ENCODE measurements at places on chromosomes 16 and 17. TPM values are rescaled to one million over a fixed set of nuclear protein-coding genes. Genes with fewer than 3 reads are reported as not detected.

DNA sequence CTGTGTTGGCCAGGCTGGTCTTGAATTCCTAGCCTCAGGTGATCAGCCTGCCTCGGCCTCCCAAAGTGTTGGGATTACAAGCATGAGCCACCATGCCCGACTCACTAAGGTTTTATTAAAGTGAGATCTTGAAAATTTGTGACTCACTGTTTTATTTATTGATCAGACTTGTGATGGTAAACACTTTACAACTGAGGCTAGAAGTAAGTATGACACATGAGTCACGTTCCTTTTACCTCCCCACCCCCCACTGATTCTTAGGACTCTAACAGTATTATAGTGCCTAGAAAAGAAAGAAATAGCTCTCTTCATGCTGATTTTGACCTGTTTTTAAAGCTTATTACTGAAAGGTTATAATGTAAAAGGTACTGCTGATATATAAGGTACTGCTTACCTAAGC lies 160.6 kb downstream of the TANC2 start:
- DNase-seq: no peak

- DNase-seq: no peak
These were observed 12.8 kb upstream of the PRR14 start for GRCh38 chr16:30637944-30638343.

DNA sequence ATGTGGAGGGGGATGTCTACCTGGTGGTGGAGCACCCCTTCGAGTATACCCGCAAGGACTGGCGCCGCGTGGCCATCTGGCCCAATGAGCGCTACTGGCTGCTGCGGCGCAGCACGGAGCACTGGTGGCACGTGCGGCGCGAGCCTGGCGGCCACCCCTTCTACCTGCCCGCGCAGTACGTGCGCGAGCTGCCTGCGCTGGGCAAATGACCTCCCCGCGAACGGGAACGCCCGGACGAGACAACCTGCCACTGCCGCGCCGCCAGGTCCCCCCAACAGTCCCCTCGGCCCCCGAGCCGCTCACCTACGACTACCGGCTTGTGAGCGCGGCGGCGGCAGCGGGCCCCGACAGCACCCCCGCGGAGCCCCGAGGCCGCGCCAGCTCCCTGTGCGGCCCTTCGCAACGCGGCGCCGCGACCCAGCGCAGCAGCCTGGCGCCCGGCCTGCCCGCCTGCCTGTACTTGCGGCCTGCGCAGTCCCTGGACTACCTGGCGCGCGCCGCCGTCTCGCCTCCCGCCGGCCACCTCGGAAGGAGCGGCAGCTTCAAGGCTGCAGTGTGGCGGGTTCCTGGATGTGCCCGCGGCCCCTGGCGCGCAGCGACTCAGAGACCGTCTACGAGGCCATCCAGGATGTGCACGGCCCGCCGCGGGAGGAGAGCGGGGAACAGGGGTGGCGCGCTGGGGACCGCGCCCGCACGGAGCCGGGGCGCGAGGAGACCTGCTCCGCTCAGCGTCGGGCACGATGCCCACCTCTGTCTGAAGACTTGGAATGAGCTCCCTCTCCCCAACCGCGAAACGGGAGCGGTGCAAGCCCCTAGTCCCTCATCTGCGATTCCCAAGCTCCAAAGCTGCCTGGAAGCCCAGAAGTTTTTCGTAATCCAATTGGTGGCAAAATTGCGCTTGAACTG lies 48.7 kb upstream of the AMZ2 start:
- no peak for DNase-seq

DNA sequence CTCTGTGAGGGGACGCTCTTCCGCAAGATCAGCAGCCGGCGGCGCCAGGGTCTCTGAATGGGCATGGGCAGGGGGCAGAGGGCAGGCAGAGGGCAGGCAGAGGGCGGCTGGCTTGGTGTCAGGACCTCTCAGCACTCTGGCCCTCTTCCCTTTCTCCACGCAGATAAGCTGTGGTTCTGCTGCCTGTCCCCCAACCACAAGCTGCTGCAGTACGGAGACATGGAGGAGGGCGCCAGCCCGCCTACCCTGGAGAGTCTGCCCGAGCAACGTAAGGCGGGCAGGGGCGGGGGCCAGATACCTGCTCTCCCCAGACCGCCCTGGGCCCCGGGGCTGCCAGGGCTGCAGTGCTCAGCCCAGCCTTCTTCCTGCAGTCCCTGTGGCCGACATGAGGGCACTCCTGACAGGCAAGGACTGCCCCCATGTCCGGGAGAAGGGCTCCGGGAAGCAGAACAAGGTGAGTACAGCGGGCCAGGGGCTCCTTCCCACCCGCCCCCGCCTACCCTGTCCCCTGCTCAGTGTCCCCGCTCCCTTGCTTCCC lies 4.1 kb downstream of the ELMO3 start:
- no peak for DNase-seq

DNA sequence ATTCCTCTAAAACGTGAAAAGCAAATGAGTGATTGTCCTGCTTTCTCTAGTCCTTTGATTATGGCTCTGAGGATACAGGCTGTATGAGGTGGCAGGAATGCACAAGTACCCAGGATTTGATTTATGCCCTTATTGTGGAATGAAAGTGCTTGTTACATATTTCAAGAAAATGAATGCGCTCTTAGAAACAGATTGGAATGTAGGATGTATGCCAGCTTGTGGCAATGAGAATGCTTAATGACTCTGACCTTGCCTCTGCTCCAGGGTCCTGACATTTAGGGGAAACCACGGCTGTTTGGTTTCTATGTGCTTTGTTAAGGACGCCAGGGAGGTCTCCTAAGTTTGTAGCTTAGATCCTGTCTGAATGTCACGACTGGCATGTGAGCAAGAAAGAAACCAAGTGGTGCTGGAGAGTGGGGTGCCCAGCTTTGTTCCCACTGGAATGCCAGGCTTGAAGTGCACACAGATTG lies 22.0 kb downstream of the PRCD start:
- DNase-seq: peak; percentile 64

DNA sequence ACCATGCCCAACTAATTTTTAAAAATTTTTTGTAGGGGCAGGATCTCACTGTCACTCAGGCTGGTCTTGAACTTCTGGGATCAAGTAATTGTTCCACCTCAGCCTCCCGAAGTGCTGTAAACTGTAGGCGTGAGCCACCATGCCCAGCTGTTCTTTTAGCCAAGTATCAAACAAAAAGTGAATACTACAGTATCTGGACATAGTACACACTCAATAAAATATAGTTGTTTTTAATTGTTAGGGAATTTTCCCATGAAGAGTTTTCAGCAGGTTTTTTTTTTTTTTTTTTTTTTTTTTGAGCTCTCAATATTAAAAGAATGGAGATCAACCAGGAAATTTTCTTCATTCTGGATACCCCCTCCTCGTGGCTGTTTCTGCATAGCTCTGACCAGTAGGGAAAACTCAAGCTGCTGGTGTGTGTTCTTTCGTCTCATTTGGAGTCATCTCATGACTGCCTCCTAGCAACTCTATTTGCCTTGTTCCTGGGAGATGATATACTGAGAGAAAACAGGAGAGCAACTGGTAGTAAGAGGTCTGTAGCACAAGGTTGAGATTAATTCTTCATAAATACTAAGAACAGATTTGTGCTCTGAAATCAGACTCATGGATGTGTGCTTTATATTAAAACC lies 16.5 kb upstream of the PHAF1 start:
- DNase-seq: no peak

- no peak for DNase-seq
These were observed 71.0 kb downstream of the ARHGAP17 start for GRCh38 chr16:24944206-24944605.

DNA sequence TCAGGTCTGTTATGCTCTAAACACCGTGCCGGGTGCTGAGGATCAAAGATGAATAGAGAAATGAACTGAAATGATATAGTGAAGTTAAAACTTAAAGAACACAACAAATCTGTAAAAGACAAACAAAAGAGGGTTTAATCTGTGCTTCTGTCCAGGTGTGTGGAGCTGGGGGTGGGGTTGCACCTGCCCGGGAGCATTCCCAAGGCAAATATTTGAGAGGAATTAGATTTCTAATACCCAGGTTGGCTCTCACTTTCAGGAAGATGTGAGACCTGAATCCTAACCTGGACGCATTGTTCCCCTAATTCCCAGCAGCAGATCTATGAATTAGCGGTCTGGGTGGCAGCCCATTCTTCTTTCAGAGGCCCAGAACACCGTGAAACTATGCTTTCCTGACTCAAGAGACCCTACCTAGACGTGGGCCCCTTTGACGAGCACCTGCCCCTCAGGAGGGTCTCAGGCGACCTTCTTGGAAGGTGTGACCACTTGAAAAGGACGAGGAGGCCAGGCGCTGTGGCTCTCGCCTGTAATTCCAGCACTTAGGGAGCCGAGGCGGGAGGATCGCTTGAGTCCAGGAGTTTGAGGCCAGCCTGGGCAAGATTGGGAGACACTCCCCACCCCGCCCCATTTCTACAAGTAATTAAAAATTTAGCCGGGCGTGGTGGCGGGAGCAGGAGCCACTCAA lies 677 bp upstream of the RANGRF start:
- no peak for DNase-seq

DNA sequence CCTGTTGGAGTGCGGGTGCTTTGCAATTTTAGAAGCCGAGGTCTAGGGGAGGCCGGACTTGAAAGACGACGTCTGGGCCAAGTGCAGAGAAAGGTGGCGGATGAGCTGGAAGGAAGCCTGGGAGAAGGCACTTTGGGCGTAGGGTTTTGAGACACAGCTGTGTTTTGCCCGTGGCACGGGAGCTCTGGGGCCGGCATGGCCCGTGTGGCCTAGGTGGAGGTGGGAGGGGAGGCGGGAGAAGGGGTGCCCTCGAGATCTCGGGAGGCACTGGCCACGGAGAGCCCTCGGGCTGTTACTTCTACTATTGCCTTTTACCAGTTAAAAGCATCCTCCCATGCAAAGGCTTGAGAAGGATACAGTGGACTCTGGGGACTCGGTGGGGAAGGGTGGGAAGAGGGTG lies 161.9 kb downstream of the FOXL1 start:
- no peak for DNase-seq

DNA sequence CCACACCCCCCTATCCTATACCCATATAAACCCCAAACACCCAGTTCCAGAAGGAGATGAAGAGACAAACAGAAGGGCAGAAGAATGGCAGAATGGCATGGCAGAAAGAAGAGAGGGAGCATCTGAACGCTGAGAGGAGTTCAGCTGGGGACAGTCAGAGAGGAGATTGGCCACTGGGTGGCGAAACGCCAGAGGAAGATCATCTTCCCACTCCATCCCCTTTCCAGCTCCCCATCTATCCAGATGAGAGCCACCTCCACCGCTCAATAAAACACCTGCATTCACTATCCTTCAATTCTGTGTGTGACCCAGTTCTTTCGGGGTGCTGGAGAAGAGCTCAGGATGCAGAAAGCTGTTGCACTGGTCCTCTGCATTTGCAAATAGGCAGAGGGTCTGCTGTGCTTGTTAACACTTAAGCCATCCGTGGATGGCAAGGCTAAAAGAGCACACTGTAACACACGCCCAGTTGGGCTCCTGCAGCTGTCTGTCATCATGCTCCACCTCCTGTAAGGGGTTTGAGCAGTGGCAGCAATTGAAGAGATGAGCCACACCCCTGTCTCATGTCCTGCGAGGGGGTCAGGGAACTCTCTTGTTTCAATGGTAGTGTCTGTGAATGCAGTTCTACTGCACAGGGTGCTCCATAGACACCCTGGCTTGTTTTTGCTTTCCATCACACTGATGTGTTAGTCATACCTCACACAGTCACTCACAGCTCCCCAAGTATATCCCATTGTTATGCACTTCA lies 1034.8 kb upstream of the RBFOX1 start:
- DNase-seq: no peak

DNA sequence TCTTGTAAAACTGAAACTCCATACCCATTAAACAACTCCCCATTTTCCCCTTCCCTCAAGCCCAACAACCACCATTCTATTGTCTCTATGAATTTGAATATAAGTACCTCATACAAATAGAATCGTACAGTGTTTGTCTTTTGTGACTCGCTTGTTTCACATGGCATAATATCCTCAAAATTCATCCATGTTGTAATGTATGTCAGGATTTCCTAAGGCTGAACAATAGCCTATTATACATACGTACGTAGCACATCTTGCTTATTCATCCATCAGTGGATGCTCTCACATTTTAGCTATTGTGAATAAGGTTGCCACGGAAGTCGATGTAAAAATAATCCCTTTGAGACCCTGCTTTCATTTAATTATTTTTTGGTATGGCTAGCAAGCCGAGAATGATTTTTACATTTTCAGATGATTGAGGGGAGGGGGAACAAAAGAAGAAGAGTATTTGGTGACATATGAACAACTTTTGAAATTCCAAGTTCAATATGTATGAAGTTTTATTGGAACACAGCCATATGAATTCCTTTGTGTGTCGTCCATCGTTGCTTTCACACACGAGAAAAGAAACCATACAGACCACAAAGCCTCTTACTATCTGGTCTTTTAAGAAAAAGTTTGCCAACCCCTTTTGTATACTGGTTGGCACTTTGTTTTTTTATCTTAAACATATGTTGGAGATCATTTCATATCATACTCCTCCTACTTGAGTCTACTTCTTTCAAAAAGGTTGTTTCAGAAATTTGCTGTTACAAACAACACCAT lies 371.2 kb downstream of the NPIPA8 start:
- no peak for DNase-seq

DNA sequence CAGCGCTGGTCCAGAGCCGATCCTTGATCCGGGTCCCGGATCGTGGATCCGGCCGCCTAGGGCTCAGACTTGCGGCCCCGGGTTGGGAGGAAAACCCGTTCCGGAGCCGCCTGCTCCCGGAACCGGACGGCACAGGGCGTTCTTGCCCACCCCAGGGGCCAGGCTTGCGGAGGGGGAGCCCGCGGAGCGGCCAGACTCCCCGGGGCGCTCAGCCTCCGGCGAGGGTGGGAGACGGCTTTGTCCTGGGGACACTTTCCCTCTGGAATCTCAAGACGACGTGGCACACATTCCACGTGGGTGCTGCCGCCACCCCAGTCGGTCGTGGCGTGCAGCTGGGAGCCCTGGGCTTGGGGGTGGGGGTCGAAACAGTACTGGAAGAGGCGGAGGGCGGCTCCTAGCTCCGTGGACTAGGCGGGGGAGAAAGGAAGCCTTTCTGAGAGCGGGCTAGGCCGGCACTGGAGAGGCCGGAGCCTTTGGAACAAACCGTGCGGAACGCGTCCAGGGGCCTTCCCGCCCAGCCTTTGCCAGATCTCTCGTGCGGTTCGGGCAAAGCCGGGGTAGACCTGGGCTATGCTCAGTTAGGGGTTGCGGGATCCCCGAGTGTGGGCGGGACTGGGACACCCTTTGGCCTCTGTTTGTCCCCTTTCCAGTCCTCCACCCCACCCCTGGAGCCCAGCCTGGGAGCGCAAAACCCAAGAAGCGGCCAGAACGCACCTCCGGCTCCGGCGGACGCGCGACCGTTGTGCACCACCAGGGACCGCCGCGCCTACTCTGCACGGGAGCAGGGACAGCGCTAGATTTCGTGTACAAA lies 26.5 kb downstream of the SREBF1 start:
- DNase-seq: peak; percentile 56

GRCh38 chr16:49354991-49355390 lies 18.6 kb upstream of the C16orf78 start:
- no peak for DNase-seq

Gene SHCBP1
- 6.0 TPM for total RNA-seq

Gene DLX3
- not detected for total RNA-seq

Gene HOXB13
- total RNA-seq: not detected

Gene SERPINF2
- total RNA-seq: 1.9 TPM

Gene TLCD3A
- 17.7 TPM for total RNA-seq

Gene INO80E
- total RNA-seq: 50.6 TPM

Gene TMED6
- total RNA-seq: 0.33 TPM

Gene SEPTIN12
- not detected for total RNA-seq

Gene OMG
- 62.6 TPM for total RNA-seq

Gene OR2C1
- 0.55 TPM for total RNA-seq

Gene NUDT16L1
- total RNA-seq: 30.6 TPM
